ENCODE measurements at places on chromosomes 6 and 20. TPM values are rescaled to one million over a fixed set of nuclear protein-coding genes. Genes with fewer than 3 reads are reported as not detected.

DNA sequence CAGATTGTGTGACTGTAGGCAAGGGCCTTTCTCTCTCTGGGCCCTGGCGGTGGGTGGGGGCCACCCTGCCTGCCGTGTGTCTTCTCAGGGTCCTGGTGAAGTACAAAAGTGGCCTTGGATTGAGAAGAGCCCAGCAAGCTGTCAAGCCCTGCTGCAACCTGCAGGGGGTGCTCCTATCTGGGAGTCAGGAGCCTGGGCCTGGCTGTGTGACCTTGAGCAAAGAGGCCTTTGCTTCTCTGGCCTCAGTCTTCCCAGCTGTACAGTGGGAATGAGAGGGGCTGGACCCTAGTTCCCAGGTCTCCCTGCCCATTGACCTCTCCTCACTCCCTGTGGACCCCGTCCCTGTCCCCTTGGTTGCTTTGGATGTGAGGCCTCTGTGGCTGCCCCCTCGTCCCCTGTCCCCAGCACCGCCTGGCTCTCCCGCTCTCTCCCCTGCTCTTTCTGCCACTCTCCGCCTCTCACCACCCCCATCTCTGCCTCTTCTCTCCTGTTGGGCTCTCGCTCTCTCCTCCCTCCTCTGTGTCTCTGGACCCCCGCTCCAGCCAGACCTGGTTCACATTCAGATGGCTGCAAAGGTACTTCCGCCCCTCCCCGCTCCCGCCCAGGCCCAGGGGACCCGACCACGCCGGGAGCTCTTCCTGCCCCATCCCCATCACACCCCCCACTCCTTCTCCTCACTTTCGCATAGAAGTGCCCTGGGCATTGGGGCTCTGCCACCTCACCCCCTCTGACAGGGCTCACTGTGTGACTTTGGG is 46.7 kb downstream of the SRC start:
- peak; percentile 55 for DNase-seq

DNA sequence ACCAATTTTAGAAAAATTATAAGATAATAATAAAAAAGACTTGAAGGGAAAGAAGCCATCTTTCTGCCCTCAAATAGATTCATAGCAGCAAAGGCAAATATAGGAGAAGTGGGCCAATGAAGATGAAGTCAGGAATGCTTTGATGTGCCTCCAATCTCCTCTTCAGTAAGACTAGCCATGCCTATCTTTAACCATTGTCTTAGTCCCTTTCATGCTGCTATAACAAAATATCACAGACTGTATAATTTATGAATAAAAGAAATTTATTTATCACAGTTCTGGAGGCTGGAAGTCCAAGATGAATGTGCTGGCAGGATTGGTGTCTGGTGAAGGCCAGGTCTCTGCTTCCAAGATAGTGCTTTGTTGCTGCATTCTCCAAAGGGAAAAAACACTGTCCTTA is 18.8 kb upstream of the SLC17A3 start:
- no peak for DNase-seq

DNA sequence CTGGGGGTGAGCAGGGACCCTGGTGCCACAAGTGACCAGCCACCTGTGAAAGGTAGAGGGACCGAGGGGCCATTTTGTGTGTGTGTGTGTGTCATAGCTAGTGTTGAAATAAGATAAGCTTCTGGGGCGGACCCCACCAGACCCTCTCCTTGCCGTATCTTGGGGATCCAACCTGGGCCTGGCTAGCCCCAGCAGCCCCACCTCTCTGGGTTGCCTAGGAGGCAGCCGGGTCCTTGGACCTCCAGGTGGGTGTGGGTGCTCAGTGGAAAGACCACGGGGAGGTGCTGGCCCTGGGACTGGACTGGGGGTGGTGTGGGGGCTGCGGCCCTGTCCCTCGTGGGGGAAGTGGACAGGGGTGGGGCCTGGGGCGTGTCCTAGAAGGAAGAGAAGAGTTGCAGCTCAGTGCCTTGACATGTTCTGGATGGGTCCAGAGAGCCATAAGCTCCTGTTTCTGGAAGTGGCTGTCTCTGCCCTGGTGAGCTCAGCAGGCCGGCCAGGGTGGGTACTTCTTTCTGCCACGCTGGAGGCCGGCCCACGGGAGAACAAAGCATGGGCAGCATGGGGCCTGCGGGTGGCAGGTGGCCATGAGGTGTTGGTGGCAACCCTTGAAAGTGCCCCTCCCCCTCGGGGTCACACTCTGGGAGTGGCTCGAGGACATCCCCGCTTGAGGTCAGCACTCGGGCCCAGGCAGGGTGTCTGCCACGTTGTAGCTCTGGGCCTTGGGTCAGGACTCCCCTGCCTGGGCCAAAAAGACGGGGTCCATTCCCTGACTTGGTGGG is 8.4 kb downstream of the RBBP8NL start:
- DNase-seq, result no peak

The RGS17 gene
- total RNA-seq, result 0.25 TPM

DNA sequence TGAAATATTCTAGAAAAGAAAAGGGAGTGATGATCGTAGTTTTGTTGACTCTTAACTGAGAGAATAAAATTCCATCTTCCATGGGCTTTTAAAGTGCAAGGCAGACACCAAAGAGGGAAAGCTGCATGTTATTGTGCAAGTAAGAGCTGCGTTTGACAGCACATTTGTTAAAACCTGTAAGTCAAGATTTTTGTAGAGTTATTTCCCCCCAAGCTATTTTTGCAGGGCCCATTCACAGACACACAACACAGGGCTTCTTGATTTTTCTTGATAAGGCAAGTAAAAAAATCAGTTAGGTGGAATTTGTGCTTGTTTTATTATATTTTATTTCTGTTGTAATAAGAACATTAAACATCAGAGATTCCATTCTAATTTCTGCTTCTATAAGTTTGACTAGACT is 13.8 kb downstream of the CFAP206 start:
- no peak for DNase-seq

DNA sequence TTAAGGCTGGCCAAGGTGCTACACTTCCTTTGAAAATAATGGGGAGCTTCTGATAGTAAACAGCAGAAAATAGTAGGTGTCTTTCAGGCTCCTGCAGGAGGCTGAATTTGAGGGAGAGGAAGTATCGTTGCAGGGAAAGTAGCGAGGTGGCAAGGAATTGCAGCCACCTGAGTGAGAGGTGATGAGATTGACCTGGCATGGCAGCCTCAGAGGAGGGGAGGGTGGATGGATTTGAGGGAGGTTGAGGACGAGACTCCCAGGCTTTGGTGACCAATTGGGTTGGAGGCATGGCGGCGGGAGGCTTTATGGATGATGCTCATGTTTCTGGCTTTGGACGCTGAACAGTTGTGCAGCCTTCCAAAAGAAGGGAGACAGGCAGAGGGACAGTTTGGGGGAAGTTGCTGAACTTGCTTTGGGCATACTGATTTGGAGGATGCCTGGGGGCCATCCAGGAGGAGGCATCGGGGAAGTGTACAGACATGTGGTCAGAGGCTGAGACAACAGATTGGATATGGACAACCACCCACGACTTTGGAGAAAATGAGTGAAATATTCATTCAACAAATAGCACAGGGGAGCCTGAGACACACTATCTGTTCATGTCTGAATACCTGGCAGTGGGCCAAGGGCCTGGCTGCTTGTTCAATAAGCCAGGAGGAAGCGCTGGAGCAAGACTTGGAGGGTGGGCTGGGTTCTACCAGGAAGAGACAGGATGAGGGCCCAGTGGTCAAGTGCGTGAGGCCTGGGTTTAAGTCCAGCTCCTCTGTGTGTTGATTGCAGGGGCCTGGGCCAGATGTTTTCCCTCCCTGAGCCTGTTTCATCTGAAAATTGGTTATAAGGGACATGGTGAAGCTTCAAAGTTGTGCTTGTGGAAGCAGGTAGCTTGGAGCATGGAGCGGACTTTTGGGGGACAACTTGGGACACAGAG is 113.2 kb downstream of the CEBPB start:
- peak; percentile 71 for DNase-seq

The PTCHD4 gene
- 0.76 TPM for total RNA-seq

- no peak for DNase-seq
Measured at GRCh38 chr20:5074232-5074674, 45.5 kb downstream of the PCNA start.

GRCh38 chr6:83098589-83098988 is 31.1 kb downstream of the DOP1A start:
- no peak for DNase-seq

The RNF182 gene
- total RNA-seq, result 2.3 TPM

GRCh38 chr6:149895833-149896271 is 2.1 kb downstream of the RAET1E start:
- DNase-seq, result peak; percentile 82

GRCh38 chr6:130896249-130896648 is 69.0 kb downstream of the SMLR1 start:
- DNase-seq, result peak; percentile 31

The MEA1 gene
- 100 TPM for total RNA-seq

The IL17A gene
- not detected for total RNA-seq

- DNase-seq, result peak; percentile 48
Measured at GRCh38 chr6:168916576-168917211, 337.0 kb downstream of the THBS2 start.

DNA sequence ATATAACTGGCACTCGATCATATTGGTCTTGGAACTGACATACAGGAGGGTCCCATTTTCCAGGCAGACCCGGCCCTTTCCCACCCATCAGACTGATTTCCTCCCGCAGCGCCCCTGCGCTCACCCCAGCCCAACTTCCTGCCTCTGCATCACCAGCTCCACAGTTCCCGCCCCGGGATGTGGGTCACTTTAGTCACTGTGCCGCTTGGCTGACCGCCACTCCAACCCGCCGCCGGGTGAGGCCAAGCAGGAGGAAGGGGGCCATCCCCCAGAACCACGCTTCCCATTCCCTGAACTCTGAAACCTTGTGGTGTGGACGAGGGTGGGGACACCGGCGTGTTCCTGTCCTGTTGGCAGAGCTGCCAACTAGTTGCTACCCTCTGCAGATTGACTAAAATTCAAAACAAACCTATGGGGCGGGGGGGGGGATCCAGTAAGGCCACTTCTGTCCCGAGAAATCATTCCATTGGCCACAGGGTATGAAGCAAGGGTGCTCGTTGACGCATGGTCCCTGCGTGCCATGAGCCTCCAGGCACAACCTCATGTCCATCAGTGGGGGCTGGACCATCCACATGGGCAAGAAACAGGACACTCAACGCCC is 12.3 kb downstream of the TGM2 start:
- DNase-seq, result peak; percentile 56

- DNase-seq, result peak; percentile 51
Measured at GRCh38 chr20:31808481-31808880, 10.7 kb upstream of the MYLK2 start.

The EXOC2 gene
- total RNA-seq, result 23.0 TPM

GRCh38 chr6:22401932-22402331 is 105.1 kb upstream of the PRL start:
- no peak for DNase-seq

DNA sequence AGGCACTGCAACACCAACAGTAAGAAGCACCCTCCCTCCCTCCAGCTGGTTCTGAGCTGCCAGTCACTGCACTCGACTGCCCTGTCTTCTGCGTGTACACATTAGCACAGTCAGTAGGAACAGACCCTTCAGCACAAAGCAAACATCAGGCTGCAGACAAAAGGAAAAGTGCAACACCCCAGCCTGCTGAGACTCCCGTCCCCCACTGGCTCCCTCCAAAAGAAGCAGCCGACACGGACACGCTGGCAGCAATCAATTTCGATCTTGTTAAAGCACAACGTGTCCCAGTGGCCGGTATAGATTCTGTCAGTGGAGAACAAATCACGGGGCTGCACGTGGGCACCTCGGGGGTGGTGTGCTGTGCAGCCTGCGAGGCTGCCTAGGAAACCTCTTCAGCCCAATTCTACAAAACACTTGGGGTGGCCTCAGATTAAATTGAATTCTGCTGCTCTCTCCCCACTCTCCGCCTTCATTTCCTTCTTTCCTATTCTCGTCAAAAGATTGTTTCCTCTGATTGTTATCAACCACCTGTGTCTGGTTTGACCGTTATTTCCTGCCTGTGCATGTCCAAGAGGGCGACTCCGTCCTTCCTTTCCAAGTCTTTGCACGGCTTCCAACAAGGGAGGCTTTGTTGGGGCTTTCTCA is 38.7 kb downstream of the TRAF3IP2 start:
- DNase-seq, result peak; percentile 27

The EDN1 gene
- 1.8 TPM for total RNA-seq

GRCh38 chr20:43853174-43853803 is 61.4 kb upstream of the TOX2 start:
- peak; percentile 68 for DNase-seq

DNA sequence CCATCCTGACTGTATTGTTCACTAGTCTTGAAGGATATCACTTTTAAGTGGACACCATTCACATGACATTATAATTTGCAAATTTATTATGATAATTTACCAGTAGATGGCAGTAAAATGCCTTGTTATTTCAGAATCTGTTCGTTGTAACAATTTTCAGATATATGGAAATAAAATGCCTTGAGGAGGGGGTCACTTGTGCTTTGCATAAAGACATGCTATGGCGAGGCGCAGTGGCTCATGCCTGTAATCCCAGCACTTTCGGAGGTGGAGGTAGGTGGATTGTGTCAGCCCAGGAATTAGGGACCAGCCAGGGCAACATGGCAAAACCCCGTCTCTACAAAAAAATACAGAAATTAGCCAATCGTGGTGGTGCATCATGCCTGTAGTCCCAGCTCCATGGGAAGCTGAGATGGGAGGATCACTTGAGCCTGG is 9.0 kb upstream of the NCOA6 start:
- peak; percentile 58 for DNase-seq

DNA sequence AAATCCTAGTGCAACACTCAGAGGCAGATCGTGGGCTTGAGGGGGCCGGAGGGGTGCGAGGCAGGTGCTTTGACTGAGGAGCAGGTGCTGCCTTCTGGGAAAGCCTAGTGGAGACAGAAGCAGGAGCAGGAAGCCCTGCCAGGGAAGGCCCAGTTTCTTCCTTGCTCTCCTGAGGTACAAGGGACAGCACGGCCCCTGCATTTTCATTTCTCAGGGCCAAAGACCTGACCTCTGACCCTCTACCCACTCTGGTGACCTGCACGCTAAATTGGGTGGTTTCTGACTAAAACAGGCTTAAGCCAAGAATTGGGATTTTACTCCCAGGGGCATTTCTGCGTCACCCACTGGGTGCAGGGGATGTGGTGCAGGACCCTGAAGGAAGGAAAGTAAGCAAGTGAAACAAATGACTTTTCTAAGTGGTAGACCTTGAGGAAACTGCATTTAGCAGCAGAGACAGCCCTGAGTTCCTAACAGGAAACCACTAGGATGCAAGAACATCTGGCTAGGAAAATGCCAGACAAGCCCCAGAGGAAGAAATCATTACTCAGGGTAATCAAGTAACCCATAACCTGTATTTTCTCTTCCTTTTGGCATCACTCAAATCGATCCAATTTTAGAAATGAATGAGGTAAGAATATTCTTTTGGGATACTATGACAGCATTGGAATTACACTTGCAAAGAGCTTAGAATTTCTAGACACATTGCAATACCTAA is 141.7 kb downstream of the CD164 start:
- DNase-seq, result peak; percentile 43

GRCh38 chr6:97866616-97867015 is 583.6 kb upstream of the MMS22L start:
- DNase-seq, result no peak

- DNase-seq, result no peak
Measured at GRCh38 chr20:32411955-32412706, 54.0 kb downstream of the ASXL1 start.

DNA sequence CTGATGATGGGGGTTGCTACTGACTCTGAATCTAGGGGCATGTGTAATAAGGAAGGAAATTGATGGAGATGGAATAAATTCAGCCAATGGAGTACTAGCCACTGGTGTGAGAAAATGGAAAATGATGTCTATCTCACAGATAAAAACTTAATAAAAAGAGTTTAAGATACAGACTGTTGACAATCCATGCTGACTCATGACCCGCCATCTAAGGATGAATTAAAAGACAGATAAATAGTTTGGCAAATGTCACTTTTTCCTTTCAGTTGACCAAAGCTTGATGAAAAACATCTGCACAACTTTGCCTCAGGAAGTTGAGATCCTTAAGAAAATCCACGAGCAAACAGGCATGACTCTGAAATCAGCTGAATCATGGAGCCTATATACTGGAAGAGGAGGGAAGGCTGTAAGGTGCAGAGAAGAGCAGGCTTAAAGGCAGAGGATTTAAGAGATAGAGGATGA is 82.6 kb upstream of the BMP5 start:
- peak; percentile 59 for DNase-seq
